ENCODE measurements at places on chromosomes 13 and 19.

GRCh38 chr13:94157705-94158218 is 321.7 kb downstream of the DCT start:
- H3K27me3 ChIP-seq = no peaks in the 10 kb centered on the region
- H3K36me3 ChIP-seq = no peaks in the 10 kb centered on the region
- no peaks in the 10 kb centered on the region for H3K4me1 ChIP-seq
- peak overlapping the region; percentile 37 for H3K27ac ChIP-seq
- DNase-seq = no peak
- no peak overlapping the region for H3K4me3 ChIP-seq

DNA sequence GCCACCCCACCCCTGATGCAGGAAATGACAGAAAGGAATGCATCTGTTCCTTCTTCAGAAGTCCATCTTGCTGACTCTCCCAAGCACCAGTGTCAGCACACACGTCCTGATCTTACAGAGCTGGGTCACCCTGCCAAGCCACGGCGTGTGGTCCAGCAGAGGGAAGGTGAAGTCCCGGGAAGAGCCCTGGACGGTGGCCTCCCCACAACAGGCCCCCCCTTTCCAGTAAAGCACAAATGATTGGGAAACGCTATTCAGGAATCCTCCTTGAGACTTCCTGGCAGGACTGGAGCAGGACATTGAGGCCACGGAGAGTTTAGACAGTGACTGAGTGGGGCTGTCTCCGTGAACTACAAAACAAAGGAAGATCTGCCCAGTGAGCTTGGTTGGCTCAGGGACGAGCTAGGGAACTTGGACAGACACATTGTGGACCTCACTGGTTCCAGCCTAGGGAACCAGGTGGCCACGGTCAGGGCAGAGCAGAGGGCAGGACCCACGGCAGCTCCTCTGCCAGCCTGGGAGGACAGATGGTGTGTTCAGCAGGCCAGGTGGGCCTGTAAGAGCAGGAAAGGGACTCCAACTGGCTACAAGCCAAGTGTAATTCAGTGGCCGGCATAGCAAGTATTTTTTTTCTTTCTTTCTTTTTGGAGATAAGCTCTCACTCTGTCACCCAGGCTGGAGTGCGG is 41.7 kb downstream of the ELL start:
- DNase-seq = no peak
- H3K4me3 ChIP-seq = no peak overlapping the region
- H3K27me3 ChIP-seq = no peaks in the 10 kb centered on the region
- H3K27ac ChIP-seq = peak overlapping the region; percentile 45
- H3K36me3 ChIP-seq = no peaks in the 10 kb centered on the region
- peaks cover 44% of the 10 kb centered on the region for H3K4me1 ChIP-seq

DNA sequence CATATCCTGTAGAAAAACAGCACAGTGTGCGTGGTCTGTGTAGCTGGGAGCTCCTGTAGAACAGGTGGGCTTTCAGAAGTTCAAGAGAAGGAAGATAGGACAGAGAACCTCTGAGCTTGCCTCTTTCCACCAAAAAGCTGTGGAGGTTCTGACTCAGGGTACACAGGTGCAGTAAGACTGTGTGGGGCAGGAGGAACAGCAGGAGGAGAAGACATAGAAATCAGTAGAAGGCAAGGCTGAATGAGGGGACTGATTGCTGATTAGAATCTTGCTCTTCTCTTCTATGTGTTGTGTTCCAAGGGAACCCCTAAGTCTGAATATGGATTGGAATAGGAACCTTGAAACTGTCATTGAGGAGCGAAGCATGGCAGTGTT is 122.7 kb downstream of the AKAP11 start:
- H3K27ac ChIP-seq = no peak overlapping the region
- no peak for DNase-seq
- H3K36me3 ChIP-seq = no peaks in the 10 kb centered on the region
- H3K27me3 ChIP-seq = no peaks in the 10 kb centered on the region
- no peak overlapping the region for H3K4me3 ChIP-seq

- H3K4me1 ChIP-seq = peaks cover 40% of the 10 kb centered on the region
- no peak overlapping the region for H3K27ac ChIP-seq
- no peak for DNase-seq
These were observed 7.1 kb downstream of the HNRNPM start for GRCh38 chr19:8451885-8452284.

GRCh38 chr19:1725100-1726064 is 27.9 kb upstream of the ONECUT3 start:
- DNase-seq = peak; percentile 60
- H3K4me1 ChIP-seq = no peaks in the 10 kb centered on the region
- H3K27me3 ChIP-seq = no peaks in the 10 kb centered on the region
- peak overlapping the region; percentile 54 for H3K4me3 ChIP-seq
- H3K36me3 ChIP-seq = no peaks in the 10 kb centered on the region
- H3K27ac ChIP-seq = no peak overlapping the region

GRCh38 chr13:79939689-79940088 is 401.2 kb downstream of the SPRY2 start:
- no peak overlapping the region for H3K4me3 ChIP-seq
- H3K4me1 ChIP-seq = no peaks in the 10 kb centered on the region
- H3K36me3 ChIP-seq = no peaks in the 10 kb centered on the region
- DNase-seq = no peak

DNA sequence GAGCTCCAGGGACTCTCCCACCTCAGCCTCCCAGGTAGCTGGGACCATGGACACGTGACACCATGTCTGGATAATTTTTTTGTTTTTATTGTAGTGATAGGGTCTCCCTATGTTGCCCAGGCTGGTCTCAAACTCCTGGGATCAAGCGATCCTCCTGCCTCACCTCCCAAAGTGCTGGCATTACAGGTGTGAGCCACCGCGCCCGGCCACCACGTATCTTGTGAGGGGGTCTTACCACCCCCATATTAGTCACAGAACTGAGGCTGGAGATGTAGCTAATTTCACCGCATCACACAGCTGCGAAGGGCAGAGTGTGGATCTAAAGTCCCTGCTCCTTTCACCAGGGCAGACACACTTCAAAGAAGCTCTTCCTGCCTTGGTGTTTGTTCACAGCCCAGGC is 211.8 kb upstream of the SOX1 start:
- no peaks in the 10 kb centered on the region for H3K4me1 ChIP-seq
- no peak overlapping the region for H3K4me3 ChIP-seq
- no peak overlapping the region for H3K27ac ChIP-seq
- H3K27me3 ChIP-seq = no peaks in the 10 kb centered on the region

- no peaks in the 10 kb centered on the region for H3K36me3 ChIP-seq
- DNase-seq = no peak
These were observed 89.5 kb downstream of the SPRY2 start for GRCh38 chr13:80251403-80251802.

DNA sequence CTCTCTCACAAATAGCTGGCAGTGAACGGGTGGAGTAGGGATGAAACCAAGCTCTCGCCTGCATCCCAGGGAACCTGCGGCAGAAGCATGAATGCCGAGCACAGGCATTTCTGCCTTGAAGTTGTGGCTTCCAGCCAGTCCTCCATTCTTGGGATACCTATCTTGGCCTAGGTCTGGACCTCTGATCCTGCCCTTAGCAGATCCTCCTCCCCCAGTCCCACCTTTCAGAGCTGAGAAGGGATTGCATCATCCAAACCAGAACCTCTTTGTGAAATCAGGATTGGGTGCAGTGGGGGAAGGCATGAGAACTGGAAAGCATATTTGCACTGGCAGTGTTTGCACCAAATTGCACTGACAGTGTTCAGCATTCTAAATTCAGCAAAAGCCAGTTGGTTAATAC is 5.8 kb downstream of the ZNF780A start:
- no peak for DNase-seq
- H3K4me1 ChIP-seq = peaks cover 22% of the 10 kb centered on the region
- no peaks in the 10 kb centered on the region for H3K27me3 ChIP-seq
- H3K4me3 ChIP-seq = no peak overlapping the region
- peaks cover 5% of the 10 kb centered on the region for H3K36me3 ChIP-seq

DNA sequence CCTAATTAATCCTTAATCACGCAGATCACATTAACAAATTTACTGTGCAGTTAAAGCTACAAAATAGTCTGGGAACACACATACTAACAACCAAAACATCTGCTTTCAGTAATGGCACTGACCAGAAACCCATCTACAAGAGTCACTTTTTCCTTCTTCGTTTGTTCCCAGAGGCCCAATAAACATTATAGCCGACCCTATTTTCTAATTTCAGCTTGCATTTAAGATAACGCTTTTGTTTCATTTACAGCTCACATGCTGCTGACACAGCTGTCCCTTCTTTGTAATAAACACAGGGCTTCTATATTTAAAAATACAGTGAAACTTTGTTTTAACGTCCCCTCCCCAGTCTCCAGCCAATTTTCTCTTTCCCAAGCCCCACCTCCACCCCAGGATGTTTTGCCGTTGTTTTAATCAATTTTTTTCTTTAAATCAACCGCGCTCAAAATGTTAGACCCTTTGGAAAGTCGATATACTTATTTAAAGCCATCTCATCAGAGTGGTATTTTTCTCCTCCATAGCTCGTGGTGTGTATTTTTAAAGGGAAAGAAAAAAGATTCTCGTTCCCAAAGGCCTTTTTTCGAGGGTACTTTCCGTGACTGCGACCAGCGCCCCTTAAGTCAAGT is 1.7 kb upstream of the WBP4 start:
- H3K27ac ChIP-seq = peak overlapping the region; percentile 89
- peak overlapping the region; percentile 80 for H3K4me3 ChIP-seq
- DNase-seq = no peak
- H3K36me3 ChIP-seq = no peaks in the 10 kb centered on the region

GRCh38 chr19:4305257-4305612 is 837 bp downstream of the FSD1 start:
- H3K27ac ChIP-seq = no peak overlapping the region
- no peaks in the 10 kb centered on the region for H3K36me3 ChIP-seq
- no peaks in the 10 kb centered on the region for H3K27me3 ChIP-seq
- no peak for DNase-seq
- no peak overlapping the region for H3K4me3 ChIP-seq
- H3K4me1 ChIP-seq = no peaks in the 10 kb centered on the region

- no peaks in the 10 kb centered on the region for H3K4me1 ChIP-seq
- DNase-seq = no peak
- H3K27me3 ChIP-seq = no peaks in the 10 kb centered on the region
- no peak overlapping the region for H3K4me3 ChIP-seq
These were observed 13.2 kb downstream of the KLHL26 start for GRCh38 chr19:18650021-18650390.

GRCh38 chr13:107348925-107349324 is 781.0 kb upstream of the ARGLU1 start:
- no peaks in the 10 kb centered on the region for H3K4me1 ChIP-seq
- DNase-seq = no peak
- no peak overlapping the region for H3K27ac ChIP-seq
- no peaks in the 10 kb centered on the region for H3K27me3 ChIP-seq

DNA sequence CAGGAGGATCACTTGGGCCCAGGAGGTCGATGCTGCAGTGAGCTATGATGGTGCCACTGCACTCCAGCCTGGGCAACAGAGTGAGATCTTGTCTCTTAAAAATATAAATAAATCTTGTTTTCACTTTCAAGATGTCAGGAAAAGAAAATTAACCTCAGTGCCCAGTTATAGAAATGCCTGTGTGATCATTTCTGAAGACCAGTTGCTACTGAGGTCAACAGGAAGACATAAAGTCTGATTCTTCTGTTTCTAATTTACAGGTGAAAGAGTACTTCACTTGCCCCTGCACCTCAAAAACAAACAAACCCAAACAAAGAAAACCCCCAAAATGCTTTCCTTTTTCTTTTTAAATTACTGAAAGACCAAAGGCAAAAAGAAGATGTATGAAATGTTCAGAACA is 174.3 kb upstream of the NBEA start:
- no peaks in the 10 kb centered on the region for H3K27me3 ChIP-seq
- DNase-seq = no peak
- H3K36me3 ChIP-seq = no peaks in the 10 kb centered on the region
- H3K4me1 ChIP-seq = no peaks in the 10 kb centered on the region
- H3K4me3 ChIP-seq = no peak overlapping the region

DNA sequence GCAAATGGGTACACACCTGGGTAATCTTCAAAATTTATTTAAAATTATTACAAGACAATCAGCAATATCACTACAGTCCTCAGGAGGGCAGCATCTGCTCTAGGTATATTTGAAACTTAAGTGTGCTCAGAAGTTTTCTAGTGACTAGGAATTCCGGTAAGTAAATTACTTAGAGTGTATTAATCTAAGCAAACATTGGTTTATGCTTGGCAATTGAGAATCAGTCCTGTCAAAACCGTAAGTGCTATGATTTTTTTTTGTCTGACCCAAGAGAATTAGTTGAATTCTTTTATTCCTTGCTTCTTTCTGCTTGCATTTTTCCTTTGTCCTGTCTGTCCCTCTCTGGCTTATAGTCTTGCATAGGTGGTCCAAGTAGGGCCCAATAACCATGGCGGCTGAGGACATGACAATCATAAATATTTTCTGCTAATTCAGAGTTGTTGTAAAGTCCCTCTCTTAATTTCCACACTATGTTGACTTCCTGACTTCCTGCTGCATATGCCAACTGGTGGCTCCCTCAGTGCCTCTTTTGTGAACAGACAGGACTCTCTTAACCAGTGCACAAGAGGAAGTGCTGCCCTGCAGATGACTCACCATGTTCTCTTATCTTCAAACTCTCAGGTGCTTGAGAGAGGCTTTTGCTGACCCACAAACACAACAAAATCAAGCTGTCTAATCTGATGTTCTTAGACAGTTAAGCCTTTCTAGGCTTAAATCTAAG is 82.2 kb downstream of the SLAIN1 start:
- no peaks in the 10 kb centered on the region for H3K4me1 ChIP-seq
- H3K27ac ChIP-seq = no peak overlapping the region
- H3K36me3 ChIP-seq = no peaks in the 10 kb centered on the region

- H3K4me1 ChIP-seq = peaks cover 7% of the 10 kb centered on the region
- H3K4me3 ChIP-seq = no peak overlapping the region
- no peak overlapping the region for H3K27ac ChIP-seq
These were observed 14.4 kb upstream of the RETN start for GRCh38 chr19:7654401-7654800.

DNA sequence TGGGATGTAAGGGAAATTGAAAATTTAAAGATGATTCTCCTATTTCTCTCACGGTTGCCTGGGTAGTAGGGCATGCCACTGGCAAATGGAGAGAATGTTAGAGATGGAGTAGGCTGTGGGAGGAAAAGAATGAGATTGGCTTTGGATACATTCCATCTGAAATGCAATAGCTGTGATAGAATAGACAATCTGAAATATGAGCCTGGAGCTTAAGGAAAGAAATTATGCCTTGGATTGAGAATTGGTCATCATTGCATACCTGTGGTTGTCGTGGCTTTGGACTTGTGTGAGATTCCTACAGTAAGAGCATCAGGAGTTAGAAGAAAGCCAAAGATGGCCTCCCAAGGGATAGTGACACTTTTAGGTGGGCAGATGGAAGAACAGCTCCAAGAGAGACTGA is 305.1 kb upstream of the SLC10A2 start:
- H3K4me3 ChIP-seq = no peak overlapping the region
- H3K27ac ChIP-seq = no peak overlapping the region
- DNase-seq = no peak
- H3K36me3 ChIP-seq = no peaks in the 10 kb centered on the region
- H3K27me3 ChIP-seq = no peaks in the 10 kb centered on the region

Data from right lobe of liver (tissue), 6 donors.